ENCODE measurements at places on chromosomes 5 and 9.
A peak's percentile ranks its signal among the peaks of the same experiment; 100 is the strongest.

- no peak for DNase-seq
Measured at GRCh38 chr5:173512637-173513435, 103.6 kb downstream of the BOD1 start.

DNA sequence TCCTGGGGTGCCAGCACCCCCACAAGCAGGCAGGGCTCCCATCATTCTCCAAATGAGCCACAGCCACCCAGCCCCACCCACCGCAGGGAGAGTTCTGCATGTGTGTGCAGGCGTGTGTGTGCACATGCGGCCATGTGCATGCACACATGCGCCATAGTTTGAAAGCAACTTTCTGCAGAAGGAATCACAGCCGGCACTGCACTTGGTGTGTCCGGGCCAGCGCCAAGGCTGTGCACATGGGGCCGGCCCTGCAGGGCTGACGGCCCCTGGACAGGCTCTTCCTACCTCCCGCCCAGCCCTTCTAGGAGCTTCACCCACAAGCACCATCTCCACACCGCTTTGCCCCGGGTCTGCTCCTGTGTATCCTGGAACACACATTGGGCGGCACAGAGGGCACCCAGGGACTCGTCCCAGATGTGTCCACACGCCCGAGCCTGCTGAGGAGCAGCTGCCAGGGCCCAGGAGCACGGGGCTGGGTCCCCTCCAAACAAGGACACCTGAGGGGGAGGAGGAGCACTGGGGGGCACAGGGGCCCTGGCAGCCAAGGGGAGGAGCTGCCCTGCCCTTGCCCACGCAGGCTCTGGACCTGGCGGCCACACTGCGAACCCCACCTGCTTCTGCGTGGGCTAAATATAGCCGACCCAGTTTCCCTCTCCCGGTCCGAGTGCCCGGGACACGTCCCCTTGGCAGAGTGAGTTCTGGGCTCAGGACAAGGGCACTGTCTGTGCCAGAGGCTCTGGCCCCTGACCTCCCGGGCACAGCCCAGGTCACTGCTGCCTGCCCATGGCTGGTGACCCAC, 19.1 kb downstream of the TPPP start:
- no peak for DNase-seq

GRCh38 chr9:36746415-36746814, 173.7 kb downstream of the MELK start:
- no peak for DNase-seq

- DNase-seq, result peak; percentile 10
Measured at GRCh38 chr5:15365070-15365469, 134.9 kb upstream of the FBXL7 start.

DNA sequence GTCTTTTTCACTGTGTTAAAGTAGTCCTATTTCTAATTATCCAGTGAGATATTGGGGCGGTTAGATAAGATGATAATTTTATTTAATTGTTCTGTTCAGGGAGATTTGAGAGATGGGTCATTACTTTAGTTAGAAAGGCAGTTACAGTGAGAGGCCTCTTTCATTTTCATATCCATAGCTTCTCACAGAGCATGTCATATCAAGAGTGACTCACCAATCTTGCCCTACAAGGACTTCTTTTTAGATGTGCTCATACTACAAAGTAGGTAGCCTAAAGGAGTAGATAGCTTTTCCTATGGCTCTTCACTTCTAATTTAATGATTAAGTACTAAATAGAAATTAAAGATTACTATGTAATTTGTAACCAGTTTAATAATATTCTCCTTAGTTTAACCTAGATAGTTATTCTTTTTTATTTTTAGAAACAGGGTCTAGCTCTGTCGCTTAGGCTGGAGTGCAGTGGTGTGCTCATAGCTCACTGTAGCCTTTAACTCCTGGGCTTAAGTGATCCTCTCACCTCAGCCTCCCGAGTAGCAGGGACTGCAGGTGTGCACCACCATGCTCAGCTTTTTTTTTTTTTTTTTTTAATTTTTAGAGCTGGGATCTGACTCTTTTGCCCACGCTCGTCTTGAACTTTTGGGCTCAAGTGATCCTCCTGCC, 71.0 kb downstream of the FER start:
- peak; percentile 10 for DNase-seq

GRCh38 chr9:99257723-99258389, 35.8 kb downstream of the SEC61B start:
- no peak for DNase-seq

Measured in AG09309 (cell line).